RPMI7951 (cell line): ENCODE measurements at places on chromosomes 16 and 17. TPM values are rescaled to one million over a fixed set of nuclear protein-coding genes. Genes with fewer than 3 reads are reported as not detected.
A peak's percentile ranks its signal among the peaks of the same experiment; 100 is the strongest.

GRCh38 chr16:64356267-64356666 is 765.6 kb downstream of the CDH11 start:
- DNase-seq: peak; percentile 87

DNA sequence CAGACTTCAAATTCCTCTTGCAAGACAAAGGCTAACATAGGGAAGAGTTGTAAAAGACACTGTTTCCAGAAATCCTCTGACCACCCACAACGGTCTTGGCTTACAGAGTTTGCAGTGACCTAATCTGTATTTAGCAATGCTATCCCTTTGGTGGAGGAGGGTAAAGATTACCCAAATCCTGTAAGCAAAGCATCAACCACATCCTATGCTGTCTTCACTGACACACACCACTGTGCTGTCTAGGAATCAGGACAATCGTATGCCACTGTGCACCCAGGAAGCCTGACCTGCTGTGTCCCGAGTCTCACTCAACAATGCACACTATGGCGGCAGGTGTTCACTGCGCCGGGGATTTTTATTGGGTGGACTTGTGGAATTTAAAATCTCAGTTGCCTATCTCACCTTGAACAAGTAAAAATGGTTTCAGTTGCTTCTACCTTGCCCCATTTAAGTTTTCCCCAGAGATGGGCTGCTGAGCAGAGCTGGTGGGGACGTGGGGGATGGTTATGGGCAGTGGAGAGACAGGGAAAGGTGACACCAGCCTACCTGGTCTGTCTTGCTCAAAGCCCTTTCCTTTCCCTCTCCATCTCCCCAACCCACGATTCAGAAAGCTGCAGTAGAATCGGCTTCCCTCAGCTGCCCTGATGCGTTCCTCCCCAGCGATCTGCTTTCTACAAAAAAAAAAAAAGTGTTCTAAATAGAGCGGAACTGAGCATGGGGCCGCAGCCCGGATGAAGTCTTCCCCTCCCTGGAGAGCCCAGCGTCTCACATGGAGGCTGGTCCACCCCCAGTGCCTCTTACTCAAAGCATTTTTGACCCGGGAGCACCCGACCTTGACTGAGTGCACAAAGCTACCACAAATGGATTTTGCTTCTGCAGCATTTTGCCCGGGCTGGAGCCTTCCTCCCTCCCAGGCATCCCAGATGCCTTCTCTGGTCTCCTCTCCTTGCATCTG is 271.5 kb downstream of the SOX9 start:
- DNase-seq: peak; percentile 86

DNA sequence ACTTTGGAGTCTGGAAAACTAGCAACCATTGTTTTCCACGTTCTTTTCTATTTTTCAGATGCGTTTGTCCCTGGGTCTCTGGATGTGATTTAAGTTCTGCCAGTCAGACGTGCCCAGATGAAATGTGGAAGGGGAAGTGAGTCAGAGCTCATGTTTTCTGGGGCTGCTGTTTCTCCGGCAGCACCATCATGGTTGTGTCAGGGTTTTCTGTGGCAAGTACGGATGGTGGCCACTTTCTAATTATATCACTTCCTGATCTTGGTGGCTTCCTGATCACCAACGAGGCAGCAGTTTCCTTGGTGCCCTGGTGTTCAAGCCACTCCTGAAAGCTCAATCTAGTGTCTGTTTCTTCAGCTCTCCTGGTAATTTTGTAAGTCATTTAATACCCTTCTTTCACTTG is 31.4 kb upstream of the PMFBP1 start:
- DNase-seq: peak; percentile 78

The RSAD1 gene
- total RNA-seq: 10.0 and 11.1 TPM in 2 replicates

The C16orf89 gene
- total RNA-seq: not detected in 2 replicates

The TAC4 gene
- total RNA-seq: not detected in 2 replicates
